Endothelial cell of umbilical vein (primary cell): ENCODE measurements at places on chromosomes 2 and 18.

GRCh38 chr2:169294001-169294675 is 68.2 kb downstream of the LRP2 start:
- DNase-seq = no peak

- DNase-seq = no peak
These were observed 203.3 kb upstream of the NT5C1B start for GRCh38 chr2:18792684-18793083.

DNA sequence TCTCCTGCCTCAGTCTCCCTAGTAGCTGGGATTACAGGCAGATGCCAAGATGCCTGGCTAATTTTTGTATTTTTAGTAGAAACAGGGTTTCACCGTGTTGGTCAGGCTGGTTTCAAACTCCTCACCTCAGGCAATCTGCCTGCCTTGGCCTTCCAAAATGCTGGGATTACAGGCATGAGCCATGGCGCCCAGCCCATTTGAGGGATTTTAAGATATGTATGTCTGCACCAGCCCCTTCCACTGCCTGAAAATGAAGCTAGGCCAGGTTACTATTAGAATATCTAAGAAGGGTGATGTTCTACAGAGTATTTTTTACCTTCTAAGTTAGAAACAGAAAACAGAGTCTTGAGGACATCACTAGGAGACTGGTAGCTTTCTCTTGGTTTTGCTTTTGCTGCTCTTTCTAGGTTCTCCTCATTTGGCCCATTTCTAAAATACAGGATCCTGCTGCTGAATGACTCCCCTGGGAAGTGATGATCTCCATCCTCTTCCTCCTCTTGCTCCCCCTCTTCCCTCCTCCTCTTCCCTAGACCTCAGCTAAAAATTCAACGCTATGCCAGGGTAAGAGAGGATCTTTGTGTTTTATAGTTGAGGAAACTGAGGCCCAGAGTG is 118.5 kb downstream of the MYCN start:
- no peak for DNase-seq

DNA sequence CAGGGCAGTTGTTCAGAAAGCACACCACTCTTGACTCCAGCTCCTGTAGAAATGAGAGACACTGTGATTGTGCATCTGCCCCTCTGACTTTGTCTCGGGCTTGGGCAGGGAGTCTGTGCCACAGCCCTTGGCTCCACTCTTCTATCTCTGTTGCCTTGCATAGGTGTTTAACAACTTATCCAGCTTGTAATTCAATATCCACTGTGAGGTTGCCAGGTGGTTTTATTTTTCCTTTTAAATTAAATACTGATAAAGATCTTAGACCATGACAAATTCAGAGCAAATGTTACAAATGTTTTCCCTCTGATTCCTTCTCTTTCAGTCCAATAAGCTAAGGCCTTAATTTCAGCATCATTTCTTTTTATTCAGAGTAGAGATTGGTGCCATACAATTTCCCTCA is 421.7 kb downstream of the STK39 start:
- DNase-seq = no peak

DNA sequence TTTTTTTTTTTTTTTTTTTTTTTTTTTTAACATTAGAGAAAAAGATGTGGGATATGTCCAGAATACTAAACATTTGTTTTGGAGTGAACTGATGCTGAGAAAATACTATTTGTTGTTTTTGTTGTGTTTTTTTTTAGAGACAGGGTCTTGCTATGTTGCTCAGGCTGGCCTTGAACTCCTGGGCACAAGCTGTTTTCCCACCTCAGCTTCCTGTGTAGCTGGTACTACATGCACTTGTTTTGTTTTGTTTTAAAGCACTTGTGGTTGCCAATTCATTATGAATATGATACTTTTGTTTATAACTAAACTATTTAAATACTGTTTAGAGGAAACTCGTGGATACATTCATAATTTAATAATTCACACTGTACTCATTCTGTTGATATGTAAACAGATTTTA is 33.4 kb upstream of the DYSF start:
- peak; percentile 6 for DNase-seq

DNA sequence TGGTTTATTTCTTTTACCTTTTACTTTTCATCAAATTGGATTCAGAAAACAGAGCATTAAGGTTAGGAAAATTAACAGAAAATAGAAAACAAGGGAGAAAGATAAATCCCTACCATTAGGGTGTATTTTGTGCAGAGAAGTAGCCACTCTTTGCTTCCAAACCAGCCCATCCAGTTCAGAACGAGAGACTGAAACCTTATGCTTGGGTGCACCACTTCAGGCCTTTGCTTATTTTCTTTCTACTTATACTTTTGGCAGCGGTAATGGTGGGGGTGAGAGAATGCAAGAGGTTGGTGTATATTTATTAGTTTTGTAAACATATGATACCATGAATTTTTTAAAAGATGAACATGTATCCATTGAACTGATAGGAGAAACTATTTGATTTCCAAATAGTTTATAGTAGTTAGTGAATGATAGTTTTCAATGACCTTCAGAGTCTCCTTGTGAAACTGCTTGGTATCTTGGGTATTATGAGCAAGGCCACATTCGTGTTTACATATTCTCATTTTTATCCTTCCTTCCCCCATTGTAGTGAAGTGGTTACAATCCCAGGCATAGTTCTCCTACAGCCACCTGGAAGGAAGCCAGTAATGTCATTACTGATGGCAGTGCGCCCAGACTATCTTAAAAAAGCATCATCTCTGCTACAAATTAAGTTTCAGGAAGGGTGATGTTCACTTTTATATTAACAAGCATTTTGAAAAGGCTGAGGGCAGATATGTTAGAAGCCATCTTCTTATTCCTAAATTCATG is 60.8 kb downstream of the MFSD6 start:
- peak; percentile 98 for DNase-seq

DNA sequence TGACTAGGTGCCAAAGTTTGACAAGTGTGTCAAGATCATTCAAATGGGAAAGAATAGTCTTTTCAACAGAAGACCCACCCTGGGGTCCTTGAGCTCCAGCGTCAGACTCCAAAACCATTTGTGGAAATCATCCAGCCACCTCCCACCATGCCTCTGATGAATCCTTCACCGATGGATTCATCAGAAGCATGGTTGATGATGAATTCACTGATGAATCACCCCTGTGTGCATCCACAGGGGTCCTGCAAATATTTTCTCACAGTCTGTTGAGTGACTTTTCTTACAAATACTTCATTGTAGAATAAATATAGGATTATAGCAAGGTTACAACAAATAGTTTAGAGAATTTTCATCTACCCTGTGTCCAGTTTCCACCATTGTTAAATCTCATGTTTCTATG is 4.3 kb downstream of the UGT1A9 start:
- no peak for DNase-seq

DNA sequence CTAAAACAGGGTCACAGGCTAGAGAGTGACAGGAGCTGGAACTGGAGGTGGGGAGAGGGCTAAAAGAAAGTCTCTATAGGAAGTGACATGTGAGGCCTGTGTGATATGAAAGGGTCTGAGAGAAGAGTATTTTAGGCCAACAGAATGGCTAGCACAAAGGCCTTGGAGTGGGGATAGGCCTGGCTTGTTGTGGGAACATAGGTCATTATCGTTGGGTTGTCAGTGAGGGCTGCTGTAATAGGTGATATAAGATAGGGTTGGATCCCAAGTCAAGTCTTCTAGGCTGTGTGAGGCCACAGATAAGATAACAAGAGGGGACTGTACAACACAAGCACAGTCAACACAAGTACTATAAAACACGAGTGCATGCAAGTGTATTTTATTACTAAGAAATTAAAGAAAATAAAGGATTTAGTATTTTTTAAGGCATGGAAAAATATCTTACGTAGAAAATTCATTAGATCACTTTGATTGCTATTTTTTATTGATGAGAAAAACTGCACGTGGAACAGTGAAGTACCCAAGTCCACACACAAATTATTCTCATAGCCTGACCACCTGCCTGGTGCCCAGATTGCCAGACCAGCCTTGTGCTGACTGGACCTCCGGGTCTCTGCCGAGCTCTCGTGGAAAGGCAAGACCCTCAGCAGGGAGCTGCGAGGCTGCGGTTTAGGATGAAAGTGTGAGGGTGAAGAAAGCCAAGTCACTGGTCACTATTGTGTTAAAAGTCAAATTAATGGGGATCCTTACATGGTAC is 14.1 kb downstream of the LTBP1 start:
- no peak for DNase-seq

DNA sequence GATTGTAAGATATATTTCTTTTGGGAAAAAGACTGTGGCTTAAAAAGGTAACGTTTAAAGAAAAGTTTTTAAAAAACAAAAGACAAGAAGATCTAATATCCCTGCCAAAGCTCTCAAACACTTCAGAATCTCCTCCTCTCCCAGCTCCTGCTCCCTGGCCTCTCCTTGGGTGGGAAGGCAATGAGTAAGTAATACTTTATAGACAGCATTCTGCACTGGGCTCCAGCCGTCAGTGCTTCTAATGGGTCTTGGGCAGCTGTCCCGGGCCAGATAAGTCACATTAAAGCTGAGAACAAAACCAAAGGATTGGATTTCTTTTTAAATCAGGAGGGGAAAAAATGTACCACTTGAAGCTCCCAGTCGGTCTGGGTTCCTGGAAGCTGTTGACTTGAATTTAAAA is 133.7 kb downstream of the ALPK2 start:
- no peak for DNase-seq

- DNase-seq = no peak
These were observed 47.7 kb upstream of the NR4A2 start for GRCh38 chr2:156380117-156380645.

DNA sequence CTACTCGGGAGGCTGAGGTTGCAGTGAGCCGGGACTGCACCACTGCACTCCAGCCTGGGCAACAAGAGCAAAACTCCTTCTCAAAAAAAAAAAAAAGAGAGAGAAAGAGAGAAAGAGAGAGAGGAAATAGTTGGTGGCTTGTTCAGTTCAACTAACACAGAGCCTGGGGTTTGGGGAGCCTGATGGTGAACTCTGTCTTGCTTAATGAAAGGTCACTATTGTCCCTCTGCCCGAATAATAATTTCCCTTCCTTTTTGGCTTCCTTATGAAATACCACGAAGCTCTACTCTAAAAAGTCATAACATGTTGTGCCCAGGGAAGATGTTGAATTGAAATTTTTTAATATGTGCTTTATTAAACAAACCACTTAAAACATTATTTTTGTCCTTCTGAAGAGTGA is 17.3 kb downstream of the BCL2 start:
- DNase-seq = peak; percentile 13

GRCh38 chr2:16396171-16396570 is 269.5 kb downstream of the CYRIA start:
- no peak for DNase-seq

- no peak for DNase-seq
These were observed 582.2 kb upstream of the DDX18 start for GRCh38 chr2:117232305-117232704.

- DNase-seq = no peak
These were observed 174.2 kb downstream of the SLC39A10 start for GRCh38 chr2:195830968-195831950.

GRCh38 chr2:15238028-15238427 is 323.1 kb downstream of the NBAS start:
- no peak for DNase-seq

GRCh38 chr2:126849486-126849885 is 49.2 kb upstream of the TEX51 start:
- no peak for DNase-seq

DNA sequence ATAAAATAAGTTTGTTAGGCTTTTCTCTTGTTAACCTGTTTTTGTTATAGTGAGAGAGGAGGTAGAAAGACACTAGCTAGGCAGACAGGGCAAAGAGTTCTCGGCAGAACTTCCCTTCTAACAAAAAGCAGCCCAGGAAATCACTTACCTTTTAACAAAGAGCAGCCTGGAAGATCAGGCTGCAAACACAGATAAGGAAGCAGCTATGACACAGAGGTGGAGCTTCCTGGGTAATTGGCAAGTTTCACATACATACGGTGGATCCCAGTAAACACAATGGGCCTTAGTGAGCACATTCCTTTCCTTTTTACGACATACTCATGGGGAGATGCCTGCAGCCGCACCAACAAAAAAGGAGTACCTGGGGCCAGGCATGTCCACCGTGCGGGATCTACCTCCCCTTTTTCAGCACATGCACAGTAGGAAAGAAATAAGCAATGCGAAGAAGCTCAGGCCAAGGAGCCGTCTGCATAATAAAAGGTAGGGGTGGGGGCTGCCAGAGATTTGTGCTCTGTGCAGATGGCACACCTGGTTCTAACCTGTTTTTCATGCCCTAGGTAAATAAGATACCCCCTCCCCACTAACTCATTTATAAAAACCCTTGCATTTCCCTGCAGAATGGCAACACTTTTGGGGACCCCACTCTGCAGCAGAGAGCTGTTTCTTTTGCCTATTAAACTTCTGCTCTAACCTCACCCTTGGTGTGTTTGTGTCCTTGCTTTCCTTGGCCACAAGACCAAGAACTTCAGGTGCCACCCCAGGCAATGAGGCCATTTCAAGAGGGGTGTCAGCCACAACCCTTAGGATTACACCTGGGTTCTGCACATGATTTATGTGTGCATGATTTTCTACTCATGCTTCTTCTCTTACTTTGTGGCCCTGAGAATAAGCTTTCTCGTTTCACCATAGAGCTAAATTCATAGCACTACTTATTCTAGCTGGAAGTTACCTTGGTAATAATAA is 26.5 kb downstream of the MDH1 start:
- peak; percentile 2 for DNase-seq

DNA sequence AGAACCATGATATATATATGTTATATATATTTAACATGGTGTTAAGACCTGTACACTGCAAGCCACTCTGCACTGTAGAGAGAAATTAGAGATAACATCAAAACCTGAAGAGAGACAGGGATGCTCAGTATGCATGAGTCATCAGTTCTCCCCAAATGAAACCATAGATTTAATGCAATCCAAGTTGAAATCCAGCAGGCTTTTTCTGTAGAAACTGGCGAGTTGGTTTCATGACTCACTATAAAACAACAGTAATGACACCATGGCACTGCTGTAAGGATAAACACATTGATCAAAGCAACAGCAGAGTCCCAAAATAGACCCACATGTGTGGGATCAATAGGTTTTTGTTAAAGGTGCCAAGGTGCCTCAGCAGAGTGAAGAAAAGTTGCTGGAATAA is 65.8 kb downstream of the RTP5 start:
- DNase-seq = no peak

DNA sequence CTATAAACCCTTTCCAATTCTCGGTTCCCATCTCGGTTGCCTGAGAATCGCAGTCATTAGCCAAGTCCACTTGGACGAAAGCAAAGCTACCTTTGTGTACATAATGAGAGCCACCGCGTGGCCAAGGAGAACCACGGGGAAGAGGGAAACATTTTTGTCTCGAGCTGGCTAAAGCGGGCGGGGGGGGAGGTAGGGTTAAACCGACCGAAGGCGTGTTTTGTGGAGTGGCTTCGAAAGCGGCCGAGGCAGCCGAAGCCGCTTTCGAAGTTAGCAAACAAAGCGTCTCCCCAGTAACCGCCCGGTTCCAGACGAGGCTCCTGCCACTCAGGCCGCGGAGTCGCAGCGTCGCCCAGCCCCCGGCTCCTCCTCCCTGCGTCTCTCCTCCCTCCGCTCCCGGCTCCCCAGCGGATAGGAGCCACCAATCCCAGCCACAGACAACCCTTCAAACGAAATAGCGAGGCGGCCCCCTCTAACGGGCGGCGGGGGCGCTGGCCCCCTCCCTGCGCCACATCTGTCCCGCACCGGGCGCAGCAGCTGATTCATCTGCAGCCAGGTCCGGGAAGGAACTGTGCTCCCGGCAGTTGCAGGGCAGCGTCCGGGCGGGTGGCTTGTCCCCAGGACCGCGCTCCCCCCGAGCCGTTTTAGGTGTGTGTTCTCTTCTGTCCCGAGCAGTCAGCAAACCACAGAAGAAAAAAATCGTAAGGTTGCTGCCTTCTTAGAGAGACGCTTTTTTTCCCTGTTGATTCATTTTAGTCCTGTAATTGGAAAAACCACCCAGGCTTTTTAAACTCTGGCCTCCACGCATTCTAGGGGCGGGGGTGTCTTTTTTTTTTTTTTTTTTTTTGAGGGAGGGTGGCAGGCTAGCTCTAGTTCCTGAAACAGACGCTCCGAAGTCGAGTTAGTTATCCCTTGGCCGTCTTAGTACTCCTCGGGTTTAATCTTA is 1.8 kb upstream of the TGIF1 start:
- peak; percentile 99 for DNase-seq
